ENCODE measurements at places on chromosomes 2 and 18.

DNA sequence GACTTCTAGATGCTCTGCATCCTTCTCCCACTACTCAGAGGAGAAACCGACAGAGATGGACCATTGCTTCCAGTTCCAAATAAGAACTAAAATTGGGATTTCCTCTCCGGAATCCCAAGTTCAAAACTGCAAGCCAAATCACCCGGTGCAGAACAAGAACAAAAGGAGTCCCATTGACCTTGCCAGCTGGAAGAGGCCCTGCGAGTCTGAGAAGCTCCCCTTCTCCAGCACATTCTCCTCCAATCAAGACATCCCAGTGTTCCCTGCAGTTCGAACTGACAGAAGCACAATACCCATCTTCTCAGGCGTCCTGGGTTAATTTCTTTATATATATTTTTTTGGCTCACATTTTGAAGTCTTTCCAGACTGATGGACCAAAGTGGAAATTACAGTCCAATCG is 195.3 kb upstream of the MEIS1 start:
- DNase-seq: no peak

- DNase-seq: no peak
Measured at GRCh38 chr2:186426153-186427016, 59.7 kb upstream of the ZC3H15 start.

DNA sequence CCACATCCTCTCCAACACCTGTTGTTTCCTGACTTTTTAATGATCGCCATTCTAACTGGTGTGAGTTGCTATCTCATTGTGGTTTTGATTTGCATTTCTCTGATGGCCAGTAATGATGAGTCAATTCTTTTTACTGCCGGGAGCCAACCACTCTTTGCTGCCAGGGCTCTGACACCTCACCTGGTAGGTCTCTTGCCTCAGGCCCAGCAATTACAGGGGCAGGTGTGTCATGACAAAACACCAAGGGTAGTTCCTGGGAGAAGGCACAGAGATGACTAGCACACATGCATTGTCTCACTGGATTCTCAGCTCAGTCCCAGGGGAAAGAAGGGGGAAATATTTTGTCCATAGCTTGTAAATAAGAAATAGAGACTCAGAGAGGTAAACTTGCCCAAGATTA is 122.3 kb downstream of the CHST9 start:
- DNase-seq: no peak

- DNase-seq: no peak
Measured at GRCh38 chr2:29317801-29318485, 202.7 kb downstream of the CLIP4 start.

- no peak for DNase-seq
Measured at GRCh38 chr2:114616-115015, 68.3 kb upstream of the FAM110C start.

DNA sequence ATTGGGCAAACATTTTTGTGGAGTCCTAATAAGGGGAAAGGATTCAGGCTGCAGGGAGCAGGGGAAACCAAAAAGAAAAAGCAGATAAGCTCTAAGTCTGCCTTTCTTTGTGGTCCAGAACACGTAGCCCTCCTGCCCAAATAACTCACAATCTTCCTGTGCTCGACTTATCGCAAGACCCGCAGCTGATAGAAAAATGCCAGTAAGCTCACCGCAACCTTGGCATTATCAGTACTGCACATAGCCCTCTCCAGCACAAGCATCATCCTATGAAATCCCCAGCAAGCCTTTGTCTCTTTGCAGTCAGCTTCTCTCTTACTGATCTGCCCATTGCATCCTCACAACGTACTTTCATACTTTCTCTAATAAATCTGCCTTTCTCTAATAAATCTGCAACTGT is 202.4 kb upstream of the HNRNPA3 start:
- no peak for DNase-seq
